ENCODE measurements at places on chromosomes 2 and 18.

DNA sequence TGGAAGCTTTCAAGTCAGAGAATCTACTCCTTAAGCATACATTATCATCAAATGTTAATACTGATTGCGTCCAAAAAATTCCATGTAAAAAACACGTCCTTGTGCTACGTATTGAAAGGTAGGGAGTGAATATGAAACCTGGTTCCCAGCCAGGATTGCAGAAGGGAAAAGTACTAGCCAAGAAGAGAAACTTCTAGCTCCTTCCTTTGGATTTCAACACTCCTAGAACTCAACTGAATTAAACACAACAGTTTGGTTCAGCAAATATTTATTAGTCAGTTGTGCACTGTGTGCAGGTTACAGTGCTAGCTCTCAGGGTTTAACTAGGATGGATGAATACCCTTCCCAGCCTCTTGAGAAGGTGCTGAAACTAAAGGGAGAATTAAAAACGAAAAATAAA lies 33.9 kb upstream of the FHL2 start:
- H3K36me3 ChIP-seq, result no peaks in the 10 kb centered on the region
- no peaks in the 10 kb centered on the region for H3K4me1 ChIP-seq
- H3K27me3 ChIP-seq, result no peaks in the 10 kb centered on the region
- no peak for DNase-seq

- H3K36me3 ChIP-seq, result no peaks in the 10 kb centered on the region
- no peak for DNase-seq
- H3K27ac ChIP-seq, result no peak overlapping the region
- peaks cover 91% of the 10 kb centered on the region for H3K27me3 ChIP-seq
Observed at GRCh38 chr2:176127774-176128072, 1.8 kb upstream of the HOXD8 start.

DNA sequence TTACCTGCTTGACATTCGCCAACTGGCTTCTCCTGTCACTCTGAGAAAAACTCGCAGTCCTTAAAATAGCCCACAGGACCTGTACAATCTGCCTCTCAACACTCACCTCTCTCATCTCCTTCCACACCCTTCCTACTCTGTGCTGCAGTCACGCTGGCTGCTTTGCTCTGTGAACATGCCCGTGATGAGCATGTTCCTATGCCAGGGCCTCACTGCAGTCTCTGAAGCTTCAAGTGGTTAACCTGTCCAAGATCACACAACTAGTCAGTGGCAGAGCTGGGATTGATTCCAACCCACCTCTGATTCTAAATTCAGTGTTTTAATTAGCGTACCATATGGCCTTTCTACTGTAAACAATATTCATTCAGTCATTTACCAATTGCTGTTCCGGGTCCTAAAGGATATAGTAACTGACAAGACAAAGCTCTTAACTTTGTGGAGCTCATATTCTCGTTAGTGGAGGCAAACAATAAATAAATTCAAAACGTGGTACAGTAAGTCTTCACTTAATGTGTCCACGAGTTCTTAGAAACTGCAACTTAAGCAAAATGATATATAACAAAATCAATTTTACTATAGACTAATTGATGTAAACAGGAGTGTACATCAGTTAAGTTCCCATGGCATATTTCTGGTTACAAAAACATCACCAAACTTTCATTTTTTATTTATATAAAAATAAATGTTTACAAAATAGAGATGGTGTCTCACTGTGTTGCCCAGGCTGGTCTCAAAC lies 38.9 kb upstream of the FBXO11 start:
- H3K27ac ChIP-seq, result no peak overlapping the region
- H3K4me3 ChIP-seq, result no peak overlapping the region
- no peak for DNase-seq
- no peaks in the 10 kb centered on the region for H3K27me3 ChIP-seq
- H3K4me1 ChIP-seq, result no peaks in the 10 kb centered on the region
- H3K36me3 ChIP-seq, result no peaks in the 10 kb centered on the region

- no peak overlapping the region for H3K4me3 ChIP-seq
- H3K36me3 ChIP-seq, result no peaks in the 10 kb centered on the region
- peaks cover 8% of the 10 kb centered on the region for H3K4me1 ChIP-seq
Observed at GRCh38 chr2:79788952-79789651, 276.3 kb downstream of the CTNNA2 start.

DNA sequence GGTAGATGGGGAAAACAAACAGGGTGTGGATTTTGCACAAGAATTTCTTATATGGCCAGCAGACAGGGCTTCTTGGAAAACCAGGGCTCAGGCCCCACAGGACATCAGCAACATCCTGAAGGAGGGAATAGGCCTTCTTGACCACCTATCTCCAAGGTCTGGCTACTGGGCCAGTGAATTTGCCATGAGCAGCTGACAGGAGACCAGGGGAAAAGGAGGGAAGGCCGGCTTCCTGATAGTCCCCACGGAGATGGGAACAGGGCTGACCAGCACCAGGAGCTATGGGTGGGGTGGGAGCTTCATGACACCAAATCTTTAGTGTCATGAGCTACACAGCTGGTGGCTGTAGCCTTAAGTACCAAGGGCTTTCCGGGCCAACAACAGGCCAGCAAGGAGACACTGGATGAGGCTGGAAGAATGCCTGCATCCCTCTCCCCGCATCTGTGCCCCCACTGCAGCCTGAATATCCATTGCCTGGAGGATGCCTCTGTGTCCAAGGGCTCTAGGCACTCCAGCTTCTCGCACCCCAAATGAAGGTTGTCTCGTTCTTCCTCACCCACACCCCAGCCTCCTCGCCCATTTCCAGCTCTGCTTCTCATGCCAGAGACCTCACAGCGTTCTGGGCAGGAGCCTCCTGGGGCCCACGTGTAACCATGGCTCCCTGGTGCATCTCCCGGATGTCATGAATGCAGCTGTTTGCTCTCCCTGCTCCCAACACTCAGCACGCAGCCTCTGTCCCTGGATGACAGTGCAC lies 74.8 kb downstream of the EMX1 start:
- no peak overlapping the region for H3K4me3 ChIP-seq
- H3K27me3 ChIP-seq, result no peaks in the 10 kb centered on the region
- H3K27ac ChIP-seq, result no peak overlapping the region
- no peak for DNase-seq

- H3K4me3 ChIP-seq, result no peak overlapping the region
- no peak overlapping the region for H3K27ac ChIP-seq
- no peaks in the 10 kb centered on the region for H3K27me3 ChIP-seq
- H3K4me1 ChIP-seq, result no peaks in the 10 kb centered on the region
Observed at GRCh38 chr2:24889221-24889620, 30.8 kb downstream of the ADCY3 start.

DNA sequence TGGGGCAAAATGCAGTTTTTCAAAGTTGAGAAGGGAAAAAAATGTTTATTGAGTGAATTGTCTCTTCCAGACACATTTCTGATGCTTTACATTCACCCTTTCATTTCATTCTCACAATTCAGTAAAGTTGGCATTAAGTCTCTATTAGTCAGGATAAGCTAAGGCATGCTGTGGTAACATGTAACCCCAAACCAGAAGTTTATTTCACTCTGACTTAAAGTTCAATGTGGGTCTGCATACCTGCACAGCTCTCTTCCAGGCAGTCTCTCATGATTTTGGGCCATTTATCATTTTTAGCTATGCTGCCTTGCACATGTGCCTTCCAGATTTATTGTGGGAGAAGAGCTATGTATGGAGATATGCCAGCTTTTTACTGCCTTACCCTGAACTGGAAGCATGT lies 48.0 kb downstream of the DDX18 start:
- DNase-seq, result no peak
- H3K4me3 ChIP-seq, result no peak overlapping the region
- H3K4me1 ChIP-seq, result no peaks in the 10 kb centered on the region
- H3K27ac ChIP-seq, result no peak overlapping the region
- no peaks in the 10 kb centered on the region for H3K27me3 ChIP-seq

DNA sequence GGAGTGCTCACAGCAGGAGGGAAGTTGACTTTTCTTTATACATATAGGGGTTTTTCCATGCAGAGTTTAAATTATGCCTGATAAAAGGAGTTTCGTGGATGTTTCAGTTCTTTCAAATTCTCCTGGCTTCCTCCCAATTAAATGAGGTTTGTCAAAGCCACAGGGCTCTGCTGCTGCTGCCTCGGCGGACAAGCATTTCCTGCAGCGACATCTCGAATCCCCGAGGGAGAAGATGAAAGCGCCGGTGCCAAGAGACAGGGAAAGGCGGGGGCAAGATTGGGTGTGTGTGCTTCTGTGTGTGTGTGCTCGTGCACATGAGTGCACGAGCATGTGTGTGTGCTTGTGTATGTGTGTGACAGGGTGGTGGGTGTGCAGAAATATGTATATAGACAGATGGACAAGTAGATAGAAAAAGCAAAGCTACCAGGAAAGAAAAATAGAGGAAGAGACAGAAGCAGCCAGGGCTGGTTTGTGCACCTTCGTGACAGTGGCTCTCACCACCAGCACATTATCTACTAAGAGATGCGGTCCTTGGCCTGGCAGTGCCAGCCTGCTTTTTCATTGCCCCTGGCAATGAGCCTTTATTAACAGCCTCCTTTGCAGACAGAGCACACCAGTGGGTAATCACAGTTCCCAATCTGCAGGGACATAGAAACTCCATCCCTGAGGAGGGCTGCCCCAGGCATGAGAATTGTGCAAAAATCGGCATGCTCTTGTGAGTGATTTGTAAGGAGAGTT lies 76.2 kb downstream of the CDK15 start:
- H3K4me1 ChIP-seq, result peaks cover 28% of the 10 kb centered on the region
- H3K4me3 ChIP-seq, result no peak overlapping the region
- DNase-seq, result no peak

- H3K27me3 ChIP-seq, result peaks cover 37% of the 10 kb centered on the region
- no peak overlapping the region for H3K27ac ChIP-seq
- no peaks in the 10 kb centered on the region for H3K4me1 ChIP-seq
Observed at GRCh38 chr2:119011162-119011909, 69.3 kb downstream of the MARCO start.

Data from hepatocyte (in vitro differentiated cells).